ENCODE measurements at places on chromosomes 1 and 21.

DNA sequence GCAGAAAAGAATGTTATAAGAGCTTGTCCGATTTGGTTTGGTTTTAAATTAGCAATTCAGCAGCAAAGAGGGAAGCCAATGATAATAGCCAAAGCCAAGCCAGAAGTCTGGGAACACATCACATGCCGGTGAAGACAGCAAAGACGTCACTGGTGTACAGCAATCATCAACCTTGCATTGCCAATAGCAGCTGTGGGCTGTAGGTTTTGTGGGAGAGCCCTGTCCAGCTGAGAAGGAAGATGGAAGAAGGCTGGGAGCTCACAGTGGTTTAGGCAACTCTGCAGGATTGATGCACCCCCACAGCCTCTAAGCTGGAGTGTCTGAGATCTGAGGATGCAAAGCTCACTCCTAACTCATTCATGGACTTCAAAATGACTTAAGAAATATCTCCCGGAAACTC is 338.7 kb downstream of the SIPA1L2 start:
- no peak for DNase-seq

GRCh38 chr1:6171548-6172124 is 8.5 kb downstream of the CHD5 start:
- DNase-seq, result no peak

DNA sequence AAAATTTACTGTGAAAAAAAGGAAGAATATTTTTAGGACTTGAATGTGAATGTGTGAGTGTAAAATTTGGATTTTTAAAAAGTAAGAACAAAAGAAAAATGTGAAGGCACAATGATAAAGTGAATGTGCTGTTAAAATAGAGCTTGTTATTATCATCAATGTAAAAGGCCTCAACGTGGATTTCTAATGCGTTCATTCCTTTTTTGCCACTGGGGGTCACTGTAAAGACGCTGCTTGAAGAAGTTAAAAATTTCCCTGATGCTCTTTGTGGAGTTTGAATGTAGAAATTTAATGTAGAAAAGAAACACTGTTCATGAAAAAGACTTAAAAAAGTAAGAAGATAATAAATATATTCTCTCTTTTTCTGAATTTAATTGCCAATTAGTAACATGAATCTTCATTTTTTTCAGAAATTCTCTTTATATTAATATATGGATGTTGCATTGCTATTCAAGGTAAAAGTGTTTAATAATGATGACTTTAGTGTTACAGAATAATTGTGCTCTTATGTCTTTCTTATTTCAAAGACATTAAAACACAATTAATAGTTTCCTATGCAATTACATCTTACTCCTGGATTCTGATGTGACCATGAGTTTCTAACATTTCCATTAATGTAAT is 161.5 kb downstream of the DNM3 start:
- peak; percentile 11 for DNase-seq

DNA sequence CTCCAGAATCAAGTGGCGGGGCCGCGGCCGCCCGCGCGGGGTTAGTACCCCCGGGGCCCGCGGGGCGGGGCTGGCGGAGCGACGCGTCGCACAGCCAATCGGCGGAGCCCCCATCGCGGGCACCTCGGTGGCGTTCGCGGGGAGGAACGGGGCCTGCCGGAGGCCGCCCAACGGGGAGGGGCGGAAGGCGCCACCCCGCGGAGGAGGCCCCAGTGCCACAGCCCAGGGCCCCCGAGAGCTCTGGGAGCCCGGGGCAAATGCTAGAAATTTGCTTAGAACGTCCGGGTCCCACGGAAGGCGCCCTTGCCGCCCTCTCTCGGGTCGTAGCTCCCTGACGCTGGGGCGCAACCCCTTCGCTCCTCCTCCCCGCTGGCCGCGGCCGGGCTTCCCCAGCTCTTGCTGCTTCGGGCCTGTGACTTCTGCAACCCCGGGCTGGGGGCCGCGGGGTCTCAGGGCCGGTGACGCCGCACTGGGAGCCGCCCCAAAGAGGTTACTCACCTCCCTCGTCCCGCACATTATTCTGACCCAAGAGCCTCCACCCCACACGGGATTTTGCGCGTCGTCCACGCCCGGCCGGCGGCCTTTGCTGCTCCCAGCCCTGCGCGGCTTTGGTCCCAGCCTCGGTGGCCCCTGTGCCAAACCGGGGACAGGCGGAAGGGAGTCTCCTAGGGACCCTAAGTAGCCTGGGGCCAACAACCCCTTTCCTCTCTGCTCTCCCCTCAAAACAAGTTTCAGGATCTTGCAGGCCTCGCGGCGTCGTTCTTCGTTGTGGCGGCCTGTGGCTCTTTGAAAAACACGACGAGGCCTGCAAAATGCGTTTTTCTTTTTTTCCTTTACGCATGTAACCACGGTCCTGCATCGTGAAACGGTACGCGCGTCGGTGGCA is at the start of gene RUNX3:
Gene RUNX3, minus strand, starts transcription at position 17 of the 886 bp plus-strand sequence. CDS start 408 bp downstream, outside the sequence.
- peak; percentile 31 for DNase-seq

DNA sequence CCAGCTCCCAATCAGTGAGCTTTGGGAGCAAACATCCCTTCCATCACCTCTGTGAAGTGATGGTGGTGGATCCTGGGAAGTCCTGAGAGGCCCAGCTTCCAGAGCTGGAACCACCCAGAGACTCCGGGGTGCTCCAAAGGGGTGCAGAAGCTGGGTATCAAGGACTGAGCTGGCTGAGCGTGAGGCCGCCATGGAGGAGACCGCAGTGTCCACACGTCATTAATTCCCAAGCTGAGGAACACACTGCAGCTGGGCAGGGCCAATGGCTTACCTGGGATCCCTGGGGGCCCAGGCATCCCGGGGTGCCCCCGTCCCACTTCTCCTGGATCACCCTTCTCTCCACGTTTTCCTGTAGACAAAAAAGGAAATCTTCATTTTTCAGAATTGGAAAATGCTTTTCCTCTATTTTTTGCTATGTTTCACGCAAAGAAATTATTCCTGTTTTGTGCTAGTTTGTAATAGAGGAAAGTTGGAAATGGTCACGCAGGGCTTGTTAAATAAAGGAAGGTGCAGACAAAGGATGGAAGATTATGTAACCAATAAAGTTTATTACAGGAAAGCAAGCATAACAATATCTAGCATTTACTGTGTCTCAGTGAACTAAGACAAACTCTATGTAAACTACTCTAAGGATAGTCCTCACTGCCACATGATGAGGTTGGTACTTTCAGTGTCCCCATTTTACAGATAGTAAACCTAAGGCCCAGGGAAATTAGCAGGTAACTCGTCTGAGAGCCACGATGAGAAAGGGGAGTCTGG is 15.4 kb downstream of the COL9A2 start:
- no peak for DNase-seq

DNA sequence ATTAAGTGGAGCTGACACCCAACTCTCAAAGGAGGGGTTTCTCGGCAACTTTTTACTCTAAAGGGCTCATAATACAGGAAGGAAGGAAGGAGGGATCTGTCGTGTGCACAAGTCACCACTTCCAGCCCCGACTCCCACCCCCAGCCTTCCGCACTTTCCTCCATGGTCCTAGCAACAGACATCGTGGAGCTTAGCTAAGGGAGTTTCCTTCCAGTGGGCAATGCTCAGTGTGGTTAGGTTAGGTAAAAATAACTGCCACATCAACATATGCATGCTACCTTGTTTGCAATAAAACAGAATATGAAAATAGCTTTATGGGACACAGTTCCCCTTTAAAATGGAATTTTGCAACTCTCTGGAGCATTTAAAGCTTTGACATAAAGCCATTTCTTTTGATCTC is 35.2 kb downstream of the KANK4 start:
- no peak for DNase-seq

- no peak for DNase-seq
These were observed 57.8 kb downstream of the ZNF281 start for GRCh38 chr1:200351826-200352549.

DNA sequence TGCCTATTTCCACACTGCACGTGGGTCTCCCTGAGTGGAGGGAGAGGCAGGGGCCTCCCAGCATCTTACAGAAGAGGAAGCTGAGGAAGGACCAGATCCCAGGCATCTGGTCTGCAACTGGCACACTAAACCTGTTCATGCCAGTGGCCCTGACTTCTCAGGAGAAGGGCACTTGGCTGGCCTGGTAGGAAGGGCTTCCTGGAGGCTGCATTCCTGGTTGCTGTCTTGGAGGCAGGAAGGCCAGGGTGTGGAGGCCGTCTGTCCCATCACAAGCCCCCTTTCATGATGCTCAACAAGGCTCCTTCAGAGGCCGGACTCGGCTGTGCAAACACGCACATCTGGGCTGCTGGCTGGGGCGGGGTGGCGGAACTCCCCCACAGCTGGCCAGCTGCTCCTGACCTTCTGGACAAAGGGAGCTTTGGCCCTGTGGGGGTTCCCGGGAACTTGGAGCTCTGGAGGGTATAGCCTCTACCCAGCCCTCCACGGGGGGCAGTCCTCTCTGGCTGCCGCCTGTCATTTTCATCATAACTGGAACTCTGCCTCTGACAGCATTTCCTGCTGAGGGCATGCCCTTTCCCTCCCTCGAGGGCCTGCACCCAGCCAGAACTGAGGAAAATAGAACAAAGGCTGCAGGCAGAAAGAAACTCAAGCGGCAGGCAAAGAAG is 39.2 kb upstream of the POU3F1 start:
- no peak for DNase-seq

GRCh38 chr1:177923441-177923840 is 46.4 kb downstream of the SEC16B start:
- DNase-seq, result no peak

DNA sequence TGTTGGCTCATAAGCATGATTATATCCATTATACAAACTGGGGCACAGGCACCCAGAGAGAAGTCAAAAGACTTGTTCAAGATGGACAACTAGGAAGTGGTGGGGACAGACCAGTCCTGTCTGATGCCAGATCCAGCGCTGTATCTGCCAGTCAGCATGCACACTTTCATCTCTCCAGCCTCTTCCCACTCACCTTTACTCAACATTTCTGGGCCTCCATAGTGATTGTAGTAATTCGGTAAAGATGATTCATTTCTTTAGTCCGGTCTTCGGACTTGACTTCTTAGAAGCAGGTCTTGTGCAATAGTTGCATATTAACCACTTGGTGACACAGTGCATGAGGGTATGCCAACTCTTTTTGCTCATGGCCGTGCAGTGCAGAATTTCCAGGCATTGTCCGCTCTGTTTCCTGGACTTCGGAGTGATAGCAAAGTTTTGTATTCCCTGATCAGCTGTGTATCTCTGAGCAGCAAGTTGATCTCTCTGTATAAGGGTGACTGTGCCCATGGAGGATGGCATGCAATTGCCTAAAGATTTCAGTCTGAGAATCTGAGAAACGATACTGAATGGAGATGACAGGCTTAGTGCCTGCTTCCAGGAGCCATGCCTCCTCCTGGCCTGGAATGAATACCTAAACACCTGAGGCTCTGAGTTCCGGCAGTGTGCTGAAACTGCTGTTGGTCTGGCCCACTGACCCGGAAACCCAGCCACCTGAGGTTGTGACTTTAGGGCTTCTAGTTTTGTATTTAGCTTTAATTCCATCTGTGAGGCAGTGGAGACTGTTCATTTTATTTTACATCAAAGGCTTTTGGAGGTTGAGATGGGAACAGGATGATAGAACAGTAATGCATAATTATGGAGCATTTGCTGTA is 39.0 kb downstream of the GALNT2 start:
- no peak for DNase-seq

DNA sequence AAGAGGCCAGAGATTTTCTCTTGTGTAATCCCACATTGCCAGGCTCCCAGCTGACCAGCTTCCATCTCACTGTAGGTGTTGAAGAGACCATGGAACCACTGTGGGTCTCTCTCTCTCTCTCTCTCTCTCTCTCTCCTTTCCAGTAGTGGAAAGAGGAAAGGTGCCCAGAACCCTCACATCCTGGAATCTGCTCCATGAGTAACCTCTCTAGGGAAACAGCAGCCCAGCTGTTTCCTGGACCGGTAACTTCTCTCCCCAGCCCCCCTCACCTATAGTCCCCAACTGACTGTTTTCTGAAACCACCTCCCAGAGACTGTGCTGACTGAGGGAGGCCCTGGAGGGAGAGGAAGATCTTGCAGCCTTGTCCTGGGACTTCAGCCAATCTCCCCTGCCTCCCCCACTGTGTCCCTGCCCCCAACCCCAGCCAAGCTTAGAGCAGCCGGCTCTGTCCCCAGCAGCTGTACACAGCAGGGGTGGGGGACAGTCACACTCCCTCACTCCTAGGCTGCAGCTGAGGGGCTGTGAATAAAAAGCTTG is 20.6 kb upstream of the SLC45A3 start:
- no peak for DNase-seq

GRCh38 chr1:219269171-219269570 is 95.5 kb downstream of the LYPLAL1 start:
- no peak for DNase-seq

- DNase-seq, result peak; percentile 80
These were observed 570 bp upstream of the NEK7 start for GRCh38 chr1:198156111-198156744.

DNA sequence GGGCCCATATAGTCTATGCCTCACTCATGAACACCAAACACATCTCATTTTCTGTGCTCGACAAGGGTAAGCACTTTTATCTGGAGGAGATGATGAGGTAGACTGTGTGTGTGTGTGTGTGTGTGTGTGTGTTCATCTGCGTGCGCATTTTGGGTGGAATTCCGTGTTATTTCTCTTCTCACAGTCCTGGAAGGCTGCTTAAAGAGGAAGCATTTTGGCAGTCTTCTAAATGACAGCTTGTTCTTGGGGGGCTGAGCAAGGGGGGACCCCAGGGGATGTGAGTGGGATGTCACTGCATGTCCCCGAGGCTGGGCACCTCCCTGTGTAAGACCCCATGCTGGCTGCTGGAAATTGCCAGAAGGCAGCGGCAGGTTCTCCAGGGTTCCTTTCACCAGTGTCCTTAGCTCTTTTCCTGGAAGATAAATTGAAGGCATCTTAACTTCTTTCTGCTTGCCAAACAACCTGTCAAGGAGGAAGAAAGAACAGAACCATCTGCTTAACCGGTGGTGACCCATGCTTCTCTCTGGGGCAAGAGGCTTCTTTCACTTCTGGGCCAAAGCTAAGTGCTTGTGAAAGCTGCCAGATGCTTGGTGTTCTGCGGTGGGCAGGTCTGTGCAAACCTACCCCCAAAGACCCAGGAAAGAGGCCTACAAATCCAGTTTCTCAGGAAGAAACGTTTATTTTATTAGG is 9.9 kb upstream of the RD3 start:
- no peak for DNase-seq

DNA sequence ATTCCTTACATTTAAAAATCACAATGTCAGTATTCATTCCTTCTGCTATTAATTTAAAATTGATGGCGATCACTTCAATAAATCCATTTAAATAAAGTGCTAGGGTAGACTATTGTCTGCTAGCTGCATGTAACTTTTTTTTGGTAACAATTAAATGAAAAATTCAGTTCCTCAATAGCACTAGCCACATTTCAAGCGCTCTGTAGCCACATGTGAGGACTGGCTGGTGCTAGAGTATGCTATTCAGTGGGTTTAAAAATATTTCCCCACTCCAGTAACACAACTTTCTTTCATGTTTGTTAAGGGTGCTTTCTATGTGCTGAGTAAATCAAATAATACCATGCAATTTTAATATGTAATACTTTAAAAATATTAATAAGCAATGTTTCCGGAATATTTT is 108.2 kb downstream of the LTN1 start:
- no peak for DNase-seq

GRCh38 chr1:155744711-155745283 is 55.9 kb downstream of the DAP3 start:
- peak; percentile 38 for DNase-seq

- no peak for DNase-seq
These were observed 119.3 kb downstream of the SIK1 start for GRCh38 chr21:43307677-43308070.

All from NCI-H510A treated with DMSO at 0.1 percent for 48 hours (cell line).